Fibroblast of mammary gland (primary cell): ENCODE measurements at places on chromosomes 11 and 22.

DNA sequence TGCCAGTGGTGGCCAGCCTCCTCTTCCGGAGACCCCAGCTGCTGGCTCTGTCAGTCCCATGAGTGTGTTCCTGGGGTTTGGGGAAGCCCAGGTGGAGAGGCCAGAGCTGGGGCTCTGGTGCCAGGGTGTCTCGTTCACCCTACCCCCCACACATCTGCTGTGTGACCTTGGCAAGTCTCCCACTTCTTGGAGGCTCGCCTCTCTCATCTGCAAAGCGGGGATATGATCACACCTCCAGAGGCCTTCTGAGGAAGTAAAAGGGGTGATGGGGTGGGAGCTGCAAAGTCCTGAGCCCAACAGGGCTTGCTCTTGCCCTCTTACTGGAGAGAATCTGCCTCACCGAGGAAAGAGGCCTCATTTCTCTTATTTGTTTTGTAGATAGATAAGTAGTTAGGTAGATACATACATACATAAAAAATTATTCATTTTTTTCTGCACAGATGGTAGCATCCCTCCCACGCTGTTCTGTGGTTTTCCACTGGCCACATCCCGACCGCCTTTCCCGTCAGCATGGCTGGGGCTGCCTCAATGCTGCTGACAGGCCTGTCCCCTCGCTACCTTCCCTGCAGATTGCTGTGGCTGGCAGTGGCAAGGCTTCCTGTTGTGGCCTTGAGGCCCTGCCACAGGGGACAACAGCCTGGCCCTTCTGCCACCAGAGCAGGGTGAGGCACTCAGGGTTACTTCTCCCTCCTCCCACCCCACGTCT, 23.9 kb downstream of the MYO7A start:
- peak; percentile 33 for DNase-seq

GRCh38 chr22:50138988-50139387, 31.5 kb upstream of the PANX2 start:
- DNase-seq: no peak

GRCh38 chr11:122765487-122766131, 72.7 kb upstream of the CRTAM start:
- no peak for DNase-seq

- DNase-seq: peak; percentile 92
These were observed 55.2 kb downstream of the SLC1A2 start for GRCh38 chr11:35363854-35364780.

- DNase-seq: no peak
These were observed 10.9 kb upstream of the FGF3 start for GRCh38 chr11:69830086-69830485.

GRCh38 chr11:102293873-102294601, 23.2 kb upstream of the BIRC3 start:
- DNase-seq: peak; percentile 66

DNA sequence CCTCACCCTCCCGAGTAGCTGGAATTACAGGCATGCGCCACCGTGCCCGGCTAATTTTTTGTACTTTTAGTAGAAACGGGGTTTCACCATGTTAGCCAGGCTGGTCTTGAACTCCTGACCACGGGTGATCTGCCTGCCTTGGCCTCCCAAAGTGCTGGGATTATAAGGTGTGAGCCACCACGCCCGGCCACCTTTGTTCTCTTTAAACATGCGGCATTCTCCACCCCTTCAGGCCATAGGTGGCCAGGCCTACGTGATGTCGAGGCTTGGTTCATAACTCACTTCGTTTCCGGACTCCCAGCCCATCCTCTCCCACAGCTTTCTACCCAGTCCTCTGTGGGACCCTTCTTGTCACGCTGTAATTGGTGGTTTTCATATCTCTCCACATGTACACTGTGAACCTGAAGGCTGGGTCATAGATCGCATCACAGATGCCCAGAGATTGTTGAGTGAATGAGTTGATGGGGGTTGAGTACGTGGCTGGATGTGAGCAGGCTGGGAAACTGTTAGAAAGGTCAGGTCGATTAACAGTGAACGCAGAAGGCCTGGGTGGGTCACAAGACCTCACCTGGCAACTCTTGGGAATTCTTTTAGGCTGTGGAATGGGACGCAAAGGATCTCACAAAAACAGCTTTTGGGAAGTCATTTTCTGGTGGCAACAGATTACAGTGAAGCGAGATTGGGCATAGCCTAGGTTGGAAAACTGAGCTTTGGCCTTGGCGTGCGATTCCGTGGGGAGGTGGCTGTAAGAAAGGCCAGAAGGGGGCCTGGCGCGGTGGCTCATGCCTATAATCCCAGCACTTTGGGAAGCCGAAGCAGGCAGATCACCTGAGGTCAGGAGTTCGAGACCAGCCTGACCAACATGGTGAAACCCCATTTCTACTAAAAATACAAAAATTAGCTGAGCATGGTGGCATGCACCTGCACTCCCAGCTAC, 44.5 kb downstream of the ST14 start:
- DNase-seq: no peak

DNA sequence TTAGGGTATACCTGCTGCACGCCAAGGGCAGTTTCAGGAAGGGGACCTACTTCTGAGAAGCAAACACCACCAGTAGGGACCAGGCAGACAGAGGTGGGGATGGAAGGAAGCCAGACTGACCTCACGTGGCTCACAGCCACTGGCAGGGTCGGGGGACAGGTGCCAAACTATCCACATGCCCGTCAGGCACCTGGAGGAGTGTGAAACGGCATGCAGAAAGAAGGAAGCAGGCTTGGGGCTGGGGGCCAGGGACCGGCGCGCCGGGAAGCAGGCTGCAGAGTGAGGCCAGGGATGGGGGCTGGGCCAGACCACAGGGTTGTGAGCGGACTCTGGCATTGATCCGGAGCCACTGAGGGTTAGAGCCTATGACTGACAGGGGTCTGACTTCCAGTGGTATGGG, 47.5 kb downstream of the CDKN1C start:
- DNase-seq: no peak

- no peak for DNase-seq
These were observed 24.1 kb upstream of the GRK3 start for GRCh38 chr22:25540166-25540907.

DNA sequence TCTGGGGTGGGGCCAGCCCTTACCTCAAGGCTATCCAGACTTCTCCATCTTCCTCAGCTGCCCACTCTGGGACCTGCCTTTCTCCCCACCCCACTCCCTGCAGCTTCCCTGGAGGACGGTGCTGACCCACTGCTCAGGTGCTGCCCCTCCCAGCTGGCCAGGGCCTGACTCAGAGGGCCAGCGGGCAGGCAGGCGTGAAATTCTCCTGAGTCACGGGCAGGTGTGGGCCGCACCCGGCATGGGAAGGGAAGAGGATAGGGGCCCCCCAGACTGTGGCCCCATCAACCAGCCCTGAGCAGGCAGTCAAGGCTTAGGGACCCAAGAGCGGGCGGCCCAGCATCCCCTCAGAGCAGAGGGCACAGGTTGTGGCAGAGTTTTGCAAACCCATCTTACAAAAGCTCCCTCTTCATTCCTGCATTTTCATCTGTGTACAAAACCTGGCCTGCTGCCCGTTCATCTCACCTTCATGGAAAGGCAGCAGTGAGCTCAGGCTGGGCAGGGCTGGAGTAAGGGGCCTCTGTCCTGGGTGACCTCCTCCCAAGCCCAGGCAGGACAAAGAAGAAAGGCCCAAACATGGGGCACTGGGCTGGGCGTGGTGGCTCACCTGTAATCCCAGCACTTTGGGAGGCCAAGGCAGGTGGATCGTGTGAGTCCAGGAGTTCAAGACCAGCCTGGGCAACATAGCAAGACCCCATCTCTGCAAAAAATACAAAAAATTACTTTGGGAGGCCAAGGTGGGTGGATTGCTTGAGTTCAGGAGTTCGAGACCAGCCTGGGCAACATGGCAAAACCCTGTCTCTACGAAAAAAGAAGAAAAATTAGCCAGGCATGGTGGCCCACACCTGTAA, 6.1 kb downstream of the RHOD start:
- DNase-seq: no peak

DNA sequence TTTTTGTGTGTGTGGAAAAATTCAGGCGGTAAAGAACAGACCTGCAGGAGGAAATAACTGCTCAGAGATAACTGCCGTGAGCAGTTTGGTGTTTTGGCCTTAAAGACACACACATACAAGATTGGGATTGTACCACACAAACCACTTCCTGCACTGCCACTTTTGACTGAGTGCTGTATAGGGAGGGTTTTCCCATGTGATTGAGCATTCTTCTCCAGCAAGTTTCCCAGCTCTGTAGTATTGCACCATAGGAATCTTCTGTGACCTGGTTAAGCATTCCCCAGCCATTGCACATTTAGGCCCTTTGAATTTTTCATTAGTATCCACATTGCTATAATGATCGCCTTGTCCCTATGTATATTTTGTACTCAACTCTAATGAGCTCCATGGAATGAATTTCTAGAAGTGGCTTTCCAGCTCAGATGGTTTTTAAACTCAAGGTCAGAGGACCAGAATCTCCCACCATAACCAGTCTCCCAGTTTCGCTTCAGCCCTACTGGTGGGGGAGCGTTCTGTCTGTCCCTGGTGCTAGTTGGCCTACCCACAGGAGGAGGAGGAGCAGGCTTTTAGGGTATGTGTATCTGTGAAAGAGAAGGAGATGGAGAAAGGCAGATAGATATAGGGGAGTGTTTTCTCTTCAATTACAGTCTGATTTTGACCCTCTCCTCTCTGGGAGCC, 9.3 kb downstream of the CD82 start:
- peak; percentile 95 for DNase-seq

GRCh38 chr22:17921871-17922821, 102.2 kb downstream of the MICAL3 start:
- no peak for DNase-seq

GRCh38 chr11:23097891-23098290, 237.6 kb upstream of the CCDC179 start:
- no peak for DNase-seq

DNA sequence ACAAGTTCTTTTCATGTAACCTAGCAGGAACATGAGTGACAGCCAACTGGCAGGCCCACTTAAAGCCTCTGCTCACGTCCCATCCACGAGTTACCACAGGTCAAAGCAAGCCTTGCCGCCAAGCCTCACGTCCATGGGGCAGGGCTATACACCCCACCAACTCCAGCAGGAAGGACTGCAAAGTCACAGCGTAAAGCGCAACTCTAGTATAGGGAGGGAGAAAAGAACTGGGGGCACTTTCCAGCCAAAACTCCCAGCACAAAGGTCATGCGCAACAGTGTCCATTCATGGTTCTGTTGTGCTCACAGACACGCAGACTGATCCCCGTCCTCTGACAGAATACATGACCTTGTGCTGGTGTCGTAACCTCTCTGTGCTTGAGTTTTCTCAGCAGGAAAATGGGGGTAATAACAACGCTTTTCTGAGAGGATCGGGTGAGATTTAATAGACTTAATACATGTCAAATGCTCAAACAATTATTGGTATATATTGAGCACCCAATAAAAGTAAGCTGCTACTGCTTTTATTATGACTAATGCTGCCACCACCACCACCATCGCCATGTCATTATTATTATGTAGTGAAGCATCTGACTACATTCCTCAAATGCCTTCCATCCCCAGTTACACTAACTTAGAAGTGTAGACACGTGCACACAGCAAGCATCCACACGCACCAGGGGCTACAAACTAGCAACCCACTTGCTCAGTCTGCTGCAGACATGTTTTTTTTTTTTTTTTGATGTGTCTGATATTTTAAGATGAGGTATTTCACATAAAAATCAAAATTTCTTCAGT, 104.4 kb upstream of the PARVA start:
- DNase-seq: no peak

- DNase-seq: no peak
These were observed 496 bp downstream of the EHBP1L1 start for GRCh38 chr11:65576232-65576866.

DNA sequence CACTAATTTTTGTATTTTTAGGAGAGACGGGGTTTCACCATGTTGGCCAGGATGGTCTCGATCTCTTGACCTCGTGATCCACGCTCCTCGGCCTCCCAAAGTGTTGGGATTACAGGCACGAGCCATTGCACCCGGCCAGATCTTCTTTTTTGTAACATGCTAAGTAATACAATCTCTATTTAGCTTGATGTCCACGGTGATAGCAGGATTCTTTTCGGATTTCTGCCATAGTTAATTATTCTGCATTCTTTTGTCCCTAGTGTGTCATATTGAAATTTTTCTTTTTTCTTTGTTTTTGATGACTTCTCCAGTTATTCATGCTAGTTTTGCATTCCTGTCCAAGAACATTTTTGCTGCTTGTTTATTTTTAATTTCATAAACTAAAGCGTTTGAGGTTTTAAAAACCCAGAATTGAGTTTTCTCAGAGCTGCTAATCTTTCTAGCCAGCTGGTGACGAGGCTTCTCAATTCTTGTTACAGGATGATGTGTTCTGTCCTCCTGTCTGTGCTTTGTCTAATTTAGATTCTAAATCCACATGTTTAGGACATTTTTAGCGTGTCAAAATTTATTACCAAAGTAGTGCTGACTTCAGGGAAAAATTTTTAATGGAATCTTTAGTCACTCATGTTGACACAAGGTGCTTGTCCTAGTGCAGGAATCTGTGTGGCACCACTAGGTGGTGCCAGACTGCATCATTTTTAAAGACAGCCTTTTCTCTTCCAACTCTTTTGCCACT, 21.8 kb downstream of the NF2 start:
- DNase-seq: peak; percentile 83

DNA sequence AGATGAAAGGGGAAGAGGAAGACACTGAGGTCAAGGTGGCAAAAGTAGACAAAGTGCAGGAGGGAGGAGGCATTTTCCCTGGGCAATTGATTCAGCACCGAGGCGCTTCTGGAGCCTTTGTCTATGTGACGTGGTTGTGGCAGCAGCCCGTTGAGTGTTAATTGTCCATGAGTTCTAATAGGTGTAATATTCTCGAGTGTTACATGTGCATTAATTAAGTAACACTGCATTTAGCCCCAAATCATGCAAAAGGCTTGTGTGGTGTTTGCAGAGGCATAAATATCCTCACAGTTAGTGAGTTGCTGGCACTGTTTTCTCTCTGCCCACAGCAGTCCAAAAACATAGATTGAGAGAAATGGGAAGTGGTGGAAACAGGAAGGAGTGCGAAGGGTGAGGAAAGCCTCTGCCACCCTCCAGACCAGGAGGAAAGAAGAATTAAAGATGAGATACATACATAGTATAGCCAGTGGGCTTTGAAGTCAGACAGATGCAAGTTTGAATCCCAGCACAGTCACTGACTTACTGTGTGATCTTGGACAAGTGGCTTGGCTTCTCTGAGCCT, 361.2 kb downstream of the MN1 start:
- no peak for DNase-seq

DNA sequence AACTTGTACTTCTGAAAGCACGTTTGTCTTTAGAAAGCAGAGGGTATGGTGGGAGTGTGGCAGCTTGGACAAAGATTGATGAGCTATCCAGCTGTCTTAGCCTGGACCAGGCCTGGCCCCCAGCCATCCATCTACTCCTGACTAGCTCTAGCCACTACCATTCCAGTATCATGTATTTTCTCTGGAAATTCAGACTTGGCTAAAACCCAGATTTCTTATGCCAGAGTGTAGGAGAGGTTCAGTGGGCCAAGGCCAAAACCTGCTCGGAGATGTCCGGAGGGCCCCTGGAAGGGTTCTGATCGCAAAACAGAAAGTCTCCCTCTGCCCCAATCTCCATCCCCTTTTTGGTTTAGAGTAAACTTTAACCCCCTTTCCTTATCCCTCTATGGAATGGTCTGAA, 24.8 kb upstream of the MTCH2 start:
- no peak for DNase-seq
